ENCODE measurements at places on chromosomes 11 and 22.

- DNase-seq: no peak
Observed at GRCh38 chr11:2223153-2223794, 47.1 kb downstream of the ASCL2 start.

DNA sequence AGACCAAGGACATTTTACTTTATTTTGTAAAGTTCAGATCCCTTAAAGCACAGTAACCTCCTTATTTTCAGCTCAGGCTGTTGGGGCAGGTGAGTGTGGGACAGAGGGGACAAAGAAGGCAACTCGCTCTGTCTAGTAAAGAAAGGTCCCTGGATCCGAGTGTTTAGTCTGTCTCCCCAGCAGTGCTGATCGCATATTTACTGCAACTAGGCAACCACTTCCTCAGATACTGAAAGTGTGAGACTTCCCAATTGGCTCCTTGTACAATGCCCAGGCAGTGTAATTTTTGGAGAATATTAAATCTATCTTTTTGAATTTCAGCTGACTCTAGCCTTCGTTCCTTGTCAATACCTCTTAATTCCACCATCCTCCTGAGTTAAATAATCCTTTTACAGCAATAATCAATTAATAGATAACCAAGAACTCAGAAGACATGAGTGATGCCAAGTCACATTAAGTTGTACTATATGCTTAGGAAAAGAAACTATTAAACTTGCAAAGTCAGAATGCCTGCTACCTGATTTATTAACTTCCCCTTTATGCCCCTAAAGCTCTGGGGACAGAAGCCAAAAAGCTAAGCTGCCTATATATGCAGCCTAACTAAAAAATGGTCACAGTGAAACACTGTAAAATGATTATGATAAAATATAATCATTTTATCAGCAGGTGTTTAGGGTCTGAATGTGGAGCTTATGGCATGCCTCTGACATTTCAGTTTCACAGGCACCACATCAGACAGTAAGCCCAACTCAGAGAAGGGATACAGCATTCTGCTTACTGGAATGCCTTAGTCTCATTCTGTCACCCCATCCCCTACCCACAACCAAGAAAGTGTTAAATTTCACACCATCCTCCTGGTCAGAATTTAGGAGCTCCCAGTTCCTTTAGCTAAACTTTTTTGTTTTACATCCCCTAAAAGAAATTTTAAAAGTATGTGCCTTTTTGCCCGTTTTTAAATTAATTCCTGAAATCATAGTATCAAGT is 138.7 kb downstream of the TRIM44 start:
- no peak for DNase-seq

DNA sequence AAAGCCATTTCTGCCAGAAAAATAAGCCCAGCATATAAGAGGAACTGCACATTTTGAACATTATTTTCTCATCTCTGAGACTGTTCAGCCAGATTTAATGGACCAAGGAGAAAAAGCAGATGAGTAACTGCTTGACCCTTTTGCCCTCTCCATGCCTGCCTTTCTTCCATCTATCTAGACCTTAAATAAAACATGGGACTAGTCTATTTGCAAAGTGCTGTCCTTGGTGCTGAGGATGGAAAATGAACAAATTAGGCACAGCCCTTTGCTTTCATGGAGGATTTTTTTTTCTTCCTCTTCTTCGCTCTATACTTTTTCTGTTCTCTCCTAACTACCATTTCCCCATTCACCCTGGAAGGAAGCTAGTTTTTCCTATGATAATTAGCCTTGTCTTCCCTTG is 361.3 kb downstream of the GRM5 start:
- no peak for DNase-seq

GRCh38 chr11:65468874-65469333 is 29.9 kb upstream of the MALAT1 start:
- DNase-seq: peak; percentile 82

DNA sequence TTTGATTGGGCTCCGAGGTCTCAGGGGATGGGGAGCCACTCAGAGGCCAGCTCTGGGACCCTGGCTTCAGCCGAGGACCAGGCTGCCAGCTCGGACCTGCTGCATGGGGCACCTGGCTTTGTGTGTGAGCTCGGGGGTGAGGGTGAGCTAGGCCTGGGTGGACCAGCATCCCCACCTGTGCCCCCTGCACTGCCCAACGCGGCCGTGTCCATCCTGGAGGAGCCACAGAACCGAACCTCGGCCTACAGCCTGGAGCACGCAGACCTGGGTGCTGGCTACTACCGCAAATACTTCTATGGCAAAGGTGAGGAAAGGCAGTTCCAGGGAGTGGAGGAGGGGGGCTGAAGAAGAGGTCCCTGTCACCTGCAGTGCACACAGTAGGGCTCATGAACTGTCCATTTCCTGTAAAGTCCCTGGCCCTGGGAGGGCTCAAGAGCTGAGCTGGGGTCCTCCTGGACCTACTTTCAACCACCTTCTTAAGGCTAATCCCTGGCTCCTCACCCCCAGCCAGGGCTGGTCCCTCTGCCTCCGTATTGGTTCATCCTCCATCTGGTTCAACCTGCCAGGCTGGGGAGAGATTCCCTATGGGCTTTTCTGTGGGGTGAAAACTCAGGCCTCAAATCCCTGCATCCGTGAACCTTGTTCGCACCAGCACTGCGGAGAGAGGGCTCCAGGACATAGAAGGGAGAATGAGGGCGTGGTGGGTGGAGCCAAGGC is 3.6 kb downstream of the SIPA1 start:
- DNase-seq: no peak

DNA sequence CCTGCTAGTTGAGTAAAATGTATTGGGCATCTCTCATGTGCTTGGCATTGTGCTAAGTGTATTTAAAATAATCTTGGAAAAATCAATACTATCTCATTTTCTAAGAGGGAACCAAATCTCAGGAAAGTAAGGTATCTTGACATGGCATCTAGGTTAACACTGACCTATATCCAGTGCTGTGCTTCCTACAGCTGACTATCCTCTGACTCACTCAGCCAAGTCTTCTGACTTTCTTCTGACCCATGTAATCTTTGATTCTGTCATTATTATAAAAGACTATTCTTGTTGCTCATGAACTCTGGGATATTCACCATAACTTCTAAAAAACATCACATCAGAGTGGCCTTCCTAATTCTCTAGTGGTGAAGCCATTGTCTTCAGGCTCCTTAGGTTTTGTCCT is 304.1 kb upstream of the TENM4 start:
- no peak for DNase-seq

GRCh38 chr11:126601136-126601535 is 245.7 kb downstream of the ST3GAL4 start:
- DNase-seq: no peak

- no peak for DNase-seq
Observed at GRCh38 chr11:6319001-6319703, 1.1 kb downstream of the CAVIN3 start.

- no peak for DNase-seq
Observed at GRCh38 chr11:127000291-127000968, at the start of gene KIRREL3. KIRREL3 (minus strand) TSS chr11:127000770.

All from stimulated activated effector memory CD8-positive, alpha-beta T cell treated with anti-CD3 and anti-CD28 coated beads, Interleukin-12 subunit alpha, Interleukin-12 subunit beta, amount 100 ng/mL, for 72 hours (primary cell).